Endothelial cell (in vitro differentiated cells): ENCODE measurements at places on chromosomes 2 and 18. TPM values are rescaled to one million over a fixed set of nuclear protein-coding genes. Genes with fewer than 3 reads are reported as not detected.

Gene KCNIP3
- total RNA-seq: 0.26 TPM

DNA sequence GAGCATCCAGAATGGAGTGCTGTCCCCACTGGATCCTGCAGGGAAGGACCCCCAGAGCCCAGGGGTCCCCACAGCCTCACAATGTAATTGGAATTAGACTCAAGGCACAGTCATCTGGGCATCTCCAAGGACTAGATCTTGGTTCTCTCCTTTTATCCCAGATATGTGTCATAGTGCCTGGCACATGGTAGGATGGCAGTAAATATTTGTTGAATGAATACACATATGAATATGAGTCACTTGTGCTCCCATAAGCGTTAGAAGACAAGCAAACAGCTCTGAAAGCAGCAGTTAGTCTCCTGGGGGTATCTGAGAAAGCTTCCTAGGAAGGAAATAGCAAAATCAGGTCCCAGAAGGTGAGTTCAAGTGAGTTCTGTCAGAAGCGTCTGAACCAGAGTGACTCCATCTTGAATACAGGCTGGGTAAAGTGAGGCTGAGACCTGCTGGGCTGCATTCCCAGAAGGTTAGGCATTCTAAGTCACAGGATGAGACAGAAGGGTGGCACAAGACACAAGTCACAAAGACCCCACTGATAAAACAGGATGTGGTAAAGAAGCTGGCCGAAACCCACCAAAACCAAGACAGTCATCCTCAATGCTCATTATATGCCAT is 234.1 kb upstream of the ID2 start:
- H3K27me3 ChIP-seq: peaks cover 1% of the 10 kb centered on the region
- no peak for DNase-seq
- no peak overlapping the region for H3K4me3 ChIP-seq
- H3K27ac ChIP-seq: no peak overlapping the region

DNA sequence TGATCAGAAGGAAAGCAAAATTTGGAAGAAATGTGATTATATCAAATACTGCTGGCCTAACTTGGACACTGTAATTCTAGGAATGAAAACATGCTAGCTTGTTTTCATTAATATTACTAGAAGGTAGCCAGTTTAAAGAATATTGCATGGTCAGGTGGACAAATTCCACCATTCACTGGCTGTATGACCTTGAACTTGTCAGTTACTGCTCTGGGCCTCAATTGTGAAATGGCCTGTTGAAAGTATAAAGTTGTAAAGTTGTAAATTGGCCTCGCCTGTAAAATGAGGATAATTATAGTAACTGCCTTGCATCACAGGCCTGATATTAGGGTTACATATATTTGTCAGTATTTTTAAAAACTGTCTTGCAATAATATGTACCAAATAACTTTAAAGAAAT is 398.4 kb upstream of the CHST9 start:
- H3K4me1 ChIP-seq: no peaks in the 10 kb centered on the region
- no peak for DNase-seq
- no peaks in the 10 kb centered on the region for H3K27me3 ChIP-seq

GRCh38 chr2:201704536-201704935 is 6.1 kb upstream of the MPP4 start:
- no peak overlapping the region for H3K4me3 ChIP-seq
- H3K27me3 ChIP-seq: peaks cover 2% of the 10 kb centered on the region
- H3K27ac ChIP-seq: no peak overlapping the region
- H3K4me1 ChIP-seq: no peaks in the 10 kb centered on the region

GRCh38 chr2:97660044-97660774 is 3.6 kb downstream of the ACTR1B start:
- H3K36me3 ChIP-seq: peaks cover 37% of the 10 kb centered on the region
- H3K27ac ChIP-seq: no peak overlapping the region
- peak overlapping the region; percentile 69 for H3K4me3 ChIP-seq
- no peak for DNase-seq
